ENCODE measurements at places on chromosomes 1 and 21.

DNA sequence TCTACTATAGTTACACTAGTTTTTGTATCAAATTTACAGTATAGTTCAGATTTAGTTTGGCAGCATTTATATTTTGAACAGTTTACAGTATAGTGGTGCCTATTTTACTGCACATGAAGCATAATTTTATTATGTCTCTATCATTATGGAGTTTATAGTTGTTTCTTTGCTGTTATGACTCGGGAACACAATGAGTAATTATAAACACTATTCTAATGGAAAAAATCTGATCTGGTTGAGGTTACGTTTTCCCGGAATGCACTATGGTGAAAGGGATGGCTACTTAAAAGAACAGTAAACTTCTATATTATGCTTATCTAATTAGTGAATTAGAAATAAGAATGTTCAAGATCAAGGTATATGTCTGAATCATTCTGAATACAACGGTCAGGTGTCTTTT is 10.6 kb downstream of the LCA5L start:
- DNase-seq = no peak

DNA sequence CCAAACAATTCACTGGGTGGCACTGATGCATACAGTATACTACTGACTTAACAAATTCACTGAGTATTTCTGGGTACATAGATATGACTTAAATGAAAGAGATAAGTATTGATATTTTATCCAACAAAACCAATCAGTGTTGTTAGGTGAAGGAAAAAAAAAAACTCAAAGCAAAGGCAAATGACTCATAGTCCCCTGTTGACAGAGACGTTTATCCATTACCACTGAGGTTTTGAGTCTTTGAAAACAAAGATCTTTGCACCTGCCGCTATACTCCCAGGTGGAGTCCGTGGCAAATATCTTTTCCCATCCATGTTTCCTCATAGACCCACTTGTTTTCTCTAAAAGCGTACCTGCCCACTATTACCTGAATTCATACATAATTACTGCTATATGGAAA is 18.4 kb downstream of the DYNLT5 start:
- DNase-seq = no peak

- peak; percentile 29 for DNase-seq
Observed at GRCh38 chr1:80218112-80218511, 1211.6 kb upstream of the ADGRL4 start.

GRCh38 chr1:94239796-94240195 is 2.4 kb upstream of the ARHGAP29 start:
- DNase-seq = no peak

DNA sequence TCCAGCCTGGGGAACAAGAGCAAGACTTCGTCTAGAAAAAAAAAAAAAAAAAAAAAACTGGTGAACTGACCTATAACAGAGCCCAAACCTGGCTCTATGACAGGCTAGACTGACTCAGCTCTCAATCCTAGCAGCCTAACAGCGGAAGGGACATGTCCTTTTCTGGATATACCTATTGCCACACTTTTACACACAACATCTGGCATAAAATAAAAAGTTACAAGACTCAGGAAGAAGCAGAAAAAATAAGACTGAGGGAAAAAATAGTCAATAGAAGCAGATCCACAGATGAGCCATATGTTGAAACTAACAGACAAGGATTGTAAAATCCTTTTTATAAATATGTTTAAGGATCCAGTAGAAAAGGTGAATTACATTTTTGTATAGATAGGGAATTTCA is 57.5 kb upstream of the IPO9 start:
- no peak for DNase-seq

DNA sequence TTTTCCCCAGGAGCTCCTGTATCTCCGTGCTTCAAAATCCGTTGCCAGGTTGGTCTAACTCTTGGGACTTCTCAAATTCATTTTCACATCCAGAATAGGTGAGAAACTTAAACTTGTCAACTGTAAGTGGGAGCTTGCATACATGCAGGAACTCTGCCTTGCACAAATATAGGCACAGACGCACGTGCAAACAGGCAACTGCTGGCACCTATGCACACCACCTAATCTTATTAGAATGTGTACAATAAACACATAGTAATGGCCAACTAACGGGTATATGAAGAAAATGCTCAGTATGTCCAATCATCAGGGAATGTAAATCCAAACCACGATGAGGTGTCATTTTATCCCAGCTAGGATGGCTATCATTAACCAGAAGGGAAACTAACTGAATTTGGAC is 22.6 kb upstream of the FCGR2A start:
- DNase-seq = no peak

- no peak for DNase-seq
Observed at GRCh38 chr1:187819086-187819485, 990.3 kb downstream of the PLA2G4A start.

- DNase-seq = no peak
Observed at GRCh38 chr21:14616380-14617039, 70.4 kb upstream of the SAMSN1 start.

DNA sequence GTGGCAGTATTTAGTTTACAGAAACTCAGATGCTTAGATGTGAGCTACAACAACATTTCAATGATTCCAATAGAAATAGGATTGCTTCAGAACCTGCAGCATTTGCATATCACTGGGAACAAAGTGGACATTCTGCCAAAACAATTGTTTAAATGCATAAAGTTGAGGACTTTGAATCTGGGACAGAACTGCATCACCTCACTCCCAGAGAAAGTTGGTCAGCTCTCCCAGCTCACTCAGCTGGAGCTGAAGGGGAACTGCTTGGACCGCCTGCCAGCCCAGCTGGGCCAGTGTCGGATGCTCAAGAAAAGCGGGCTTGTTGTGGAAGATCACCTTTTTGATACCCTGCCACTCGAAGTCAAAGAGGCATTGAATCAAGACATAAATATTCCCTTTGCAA is 59.7 kb upstream of the ZNF326 start:
- DNase-seq = no peak

DNA sequence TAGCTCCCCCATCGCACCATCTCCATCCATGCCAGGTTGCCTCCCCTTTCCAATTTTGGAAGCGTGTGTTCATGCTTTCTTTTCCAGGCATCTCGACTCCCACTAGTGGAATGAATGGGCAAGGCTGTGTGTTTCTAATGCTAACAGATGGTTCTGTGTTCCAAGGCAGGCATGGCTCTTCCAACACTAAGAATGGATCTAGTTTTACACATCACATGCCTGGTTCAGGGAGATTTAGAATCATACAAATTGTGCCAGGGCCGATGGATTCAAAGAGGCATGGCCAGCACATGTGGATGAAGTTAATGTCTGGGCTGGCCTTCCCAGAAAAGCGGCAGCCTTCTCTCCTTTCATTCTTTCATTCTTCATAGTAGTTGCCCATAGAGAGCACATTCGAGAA is 438.7 kb downstream of the PRDM2 start:
- no peak for DNase-seq

GRCh38 chr1:20367116-20367585 is 76.5 kb downstream of the VWA5B1 start:
- peak; percentile 6 for DNase-seq

DNA sequence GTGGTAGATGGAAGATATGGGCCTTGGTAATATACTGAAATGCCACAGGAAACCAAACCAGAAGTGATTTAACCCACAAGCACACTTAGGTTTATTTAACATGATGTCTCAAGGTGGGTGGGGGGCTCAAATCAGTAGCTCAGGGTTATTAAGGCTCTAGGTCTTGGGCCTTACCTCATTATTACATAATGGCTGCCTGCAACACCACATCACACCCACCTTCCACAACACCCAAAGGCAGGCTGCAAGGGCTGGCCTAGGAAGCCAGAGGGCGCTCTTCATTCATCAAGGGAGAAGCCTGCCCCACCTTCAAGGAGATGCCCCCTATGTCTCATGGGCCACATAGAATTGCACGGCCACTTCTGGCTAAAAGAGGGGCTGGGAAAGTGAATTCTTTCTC is 6.0 kb downstream of the TFF1 start:
- DNase-seq = no peak

DNA sequence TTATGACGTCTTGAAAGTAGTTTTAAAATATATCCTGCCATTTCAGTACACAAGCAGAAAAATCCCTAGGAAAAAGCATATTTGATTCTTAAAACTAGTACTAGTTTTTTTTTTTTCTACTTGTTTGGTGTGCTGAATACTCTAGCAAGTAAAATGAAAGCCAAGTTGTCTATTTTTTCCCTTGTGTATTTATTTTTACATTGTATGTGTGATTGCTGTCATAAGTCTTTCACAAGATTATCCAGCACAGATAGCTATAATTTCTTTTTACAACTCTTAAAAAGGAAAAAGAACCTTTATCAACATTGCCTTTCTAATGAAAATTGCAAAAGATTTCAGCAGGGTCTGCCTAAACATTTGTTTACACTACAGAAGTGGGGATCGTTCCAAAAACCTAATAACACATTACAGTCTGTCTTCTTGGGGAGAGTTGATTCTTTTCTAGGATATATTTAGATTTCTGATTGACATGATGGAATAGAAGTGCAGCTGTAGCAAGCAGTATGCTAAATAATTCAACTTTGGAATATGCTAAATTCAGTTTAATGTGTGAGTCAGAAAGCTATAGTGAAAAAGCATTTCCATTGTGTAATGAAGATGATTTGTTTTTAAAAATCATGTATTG is 2.5 kb downstream of the DR1 start:
- DNase-seq = no peak

DNA sequence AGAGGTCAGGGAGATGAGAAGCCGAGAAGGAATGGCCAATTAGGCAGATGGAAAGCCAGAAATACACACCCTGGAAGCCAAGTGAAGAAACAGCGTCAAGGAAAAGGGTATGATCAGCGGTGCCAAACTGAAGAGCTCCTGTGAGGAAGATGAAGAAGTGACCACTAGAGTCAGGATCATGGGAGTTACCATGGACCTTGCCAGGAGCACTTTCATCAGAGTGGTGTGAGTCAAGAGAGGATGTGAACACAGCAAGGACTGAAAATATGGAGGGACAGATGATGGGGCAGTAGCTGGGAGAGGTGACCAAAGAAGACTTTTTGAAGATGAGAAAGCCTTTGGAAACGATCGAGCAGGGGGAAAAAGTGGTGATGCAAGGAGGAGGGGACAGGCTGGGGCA is 50.4 kb downstream of the CD34 start:
- DNase-seq = no peak

DNA sequence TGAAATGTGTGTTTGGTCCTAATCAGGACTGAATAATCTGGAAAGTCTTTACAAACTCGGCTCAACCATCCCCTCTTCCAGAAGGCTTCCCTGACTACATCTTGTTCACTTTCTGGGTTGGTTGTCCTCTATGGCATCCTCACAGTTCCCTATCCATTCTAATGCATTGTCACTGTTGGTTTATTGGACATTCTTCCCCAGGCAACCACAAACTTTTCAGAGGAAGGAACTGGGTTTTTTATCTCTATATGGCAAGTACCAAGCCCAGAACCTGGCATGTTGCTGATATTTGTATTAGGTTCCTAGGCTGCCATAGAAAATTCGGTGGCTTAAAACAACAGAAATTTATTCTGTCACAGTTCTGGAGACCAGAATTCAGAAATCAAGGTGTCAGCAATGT is 363.5 kb upstream of the ST6GALNAC5 start:
- no peak for DNase-seq

- no peak for DNase-seq
Observed at GRCh38 chr1:55127827-55128343, 87.3 kb downstream of the USP24 start.

GRCh38 chr1:99456536-99456935 is 189.4 kb upstream of the PALMD start:
- DNase-seq = peak; percentile 75

GRCh38 chr1:46582972-46583371 is 21.1 kb downstream of the MKNK1 start:
- no peak for DNase-seq

- no peak for DNase-seq
Observed at GRCh38 chr1:202577381-202577780, 132.9 kb downstream of the SYT2 start.

DNA sequence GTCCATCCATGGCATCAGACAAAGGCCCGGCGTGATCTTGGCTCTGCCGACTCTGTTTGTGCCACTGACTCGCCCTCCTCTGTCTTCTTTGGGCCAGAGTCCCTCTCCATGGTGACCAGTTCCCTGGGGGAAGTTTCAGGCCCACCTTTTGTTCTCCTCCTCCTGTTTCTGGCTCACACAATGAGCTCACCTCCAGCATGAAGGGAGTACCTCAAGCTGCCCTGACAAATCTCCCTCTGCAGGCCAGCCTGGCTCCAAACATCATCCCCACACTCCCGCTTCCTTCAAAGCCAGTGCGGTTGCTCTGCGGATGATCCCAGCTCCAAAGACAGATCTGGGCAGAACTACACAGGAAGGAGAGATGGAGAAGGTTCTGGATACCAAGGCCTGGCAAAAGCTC is 576.6 kb downstream of the NPHP4 start:
- DNase-seq = no peak

GRCh38 chr1:155226910-155227260 is 18.4 kb downstream of the MTX1 start:
- no peak for DNase-seq

DNA sequence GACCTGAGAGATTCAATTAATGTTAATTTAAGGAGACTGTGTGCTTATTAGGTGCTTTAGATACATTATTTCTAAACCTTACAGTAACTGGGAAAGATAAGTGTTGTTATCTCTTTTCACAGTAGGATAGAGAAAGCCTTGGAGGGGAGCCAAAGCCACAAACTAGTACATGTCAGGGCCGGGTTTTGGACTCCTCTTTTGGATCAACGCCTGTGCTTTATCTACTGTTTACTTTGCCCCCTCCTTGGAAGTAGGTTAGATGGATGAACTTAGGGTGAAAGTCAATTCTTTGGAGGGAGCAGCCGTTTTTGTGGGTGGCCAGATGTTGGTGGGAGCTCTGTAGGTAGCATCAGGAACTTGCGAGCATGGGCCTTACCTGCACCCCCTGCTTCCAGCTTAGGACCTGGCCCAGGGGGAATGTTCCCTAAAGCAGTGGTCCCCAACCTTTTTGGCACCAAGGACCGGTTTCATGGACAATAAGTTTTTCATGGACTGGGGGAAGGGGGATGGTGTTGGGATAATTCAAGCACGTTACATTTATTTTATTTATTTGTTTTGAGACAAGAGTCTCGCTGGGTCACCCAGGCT is 1.7 kb downstream of the HHAT start:
- no peak for DNase-seq

- no peak for DNase-seq
Observed at GRCh38 chr1:186183219-186183618, 191.8 kb downstream of the TPR start.

- DNase-seq = no peak
Observed at GRCh38 chr1:201307231-201307630, 23.9 kb downstream of the PKP1 start.

DNA sequence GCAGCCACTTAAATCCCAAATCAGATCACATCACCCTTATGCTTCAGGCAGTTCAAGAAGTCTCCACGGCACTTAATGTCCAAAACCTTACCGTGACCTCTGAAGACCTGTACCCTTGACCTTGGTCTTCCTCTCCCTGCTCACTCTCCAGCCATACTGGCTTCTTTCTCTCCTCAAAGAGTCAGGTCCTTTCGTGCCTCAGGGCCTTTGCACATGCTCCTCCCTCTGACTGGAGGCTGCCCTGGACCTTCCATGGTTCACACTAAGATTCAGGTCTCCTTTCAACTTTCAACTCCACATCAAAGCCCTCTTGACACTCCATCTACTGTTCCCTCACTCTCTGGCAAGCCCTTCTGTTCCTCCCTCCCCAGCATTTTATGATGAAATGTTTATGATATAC is 289.9 kb upstream of the VAMP3 start:
- DNase-seq = no peak
